Activated T-cell treated with anti-CD3 and anti-CD28 coated beads, Interleukin-2, amount 50 U/mL, for 48 hours (primary cell): ENCODE measurements at places on chromosomes 3 and 15.

- DNase-seq = no peak
Measured at GRCh38 chr3:98048586-98048985, 13.5 kb upstream of the GABRR3 start.

- DNase-seq = no peak
Measured at GRCh38 chr3:142586803-142587406, 8.4 kb upstream of the ATR start.

GRCh38 chr3:26281284-26281985 lies 341.1 kb upstream of the LRRC3B start:
- DNase-seq = no peak

DNA sequence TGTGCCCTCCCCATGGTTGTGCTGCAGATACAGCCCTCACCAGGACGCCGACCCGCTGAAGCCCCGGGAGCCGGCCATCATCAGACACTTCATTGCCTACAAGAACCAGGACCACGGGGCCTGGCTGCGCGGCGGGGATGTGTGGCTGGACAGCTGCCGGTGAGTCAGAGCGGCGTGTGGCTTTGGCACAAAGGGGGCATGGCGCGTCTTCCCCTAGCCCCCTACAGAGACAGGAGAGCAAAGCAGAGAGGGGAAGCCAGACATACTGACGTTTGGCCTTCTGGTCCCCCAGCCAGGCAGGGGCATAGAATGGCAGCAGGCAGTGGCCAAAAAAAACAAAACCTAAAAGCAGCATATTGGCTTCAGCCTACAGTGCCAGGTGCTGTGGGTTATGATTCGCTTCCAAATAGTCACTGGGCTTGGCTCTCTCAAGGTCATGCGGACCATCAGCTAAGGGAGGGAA lies 64.0 kb downstream of the MESD start:
- DNase-seq = no peak

DNA sequence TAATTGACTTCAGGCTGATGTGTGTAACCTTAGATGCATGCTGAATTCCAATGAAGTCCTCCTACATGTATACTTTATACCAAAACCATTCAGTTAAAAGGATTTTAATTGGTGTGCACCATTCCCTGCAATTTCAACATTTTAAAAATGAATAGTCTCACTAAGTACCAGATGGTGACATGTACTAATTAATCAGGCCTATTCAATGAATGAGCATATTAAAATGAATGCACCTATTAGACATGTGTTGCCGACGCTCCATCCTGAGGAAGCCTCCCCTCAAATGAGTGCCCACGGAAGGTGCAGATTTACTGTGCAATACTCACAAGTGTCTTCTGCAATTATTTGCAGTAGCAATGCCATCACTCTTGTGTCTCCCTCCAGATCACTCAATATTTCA lies 124.7 kb upstream of the TSPAN3 start:
- no peak for DNase-seq

DNA sequence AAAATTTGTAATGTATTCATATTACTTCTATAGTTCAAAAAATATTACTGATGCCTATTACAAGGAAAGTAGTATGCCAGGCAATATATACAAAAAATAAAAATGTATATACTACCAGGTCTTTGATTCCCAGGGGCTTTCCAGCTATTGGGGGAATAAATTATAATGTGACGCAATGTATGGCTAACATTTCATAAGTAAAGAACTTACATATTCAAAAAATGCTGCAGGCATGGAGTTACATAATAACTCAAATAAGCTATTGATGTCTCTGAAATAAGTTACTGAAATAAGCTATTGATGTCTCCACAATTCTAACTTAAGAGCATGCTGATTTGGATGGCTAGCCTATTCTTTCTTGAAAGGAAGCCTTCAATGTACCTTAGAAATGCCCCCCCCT lies 30.2 kb downstream of the MCCC1 start:
- no peak for DNase-seq
